ENCODE measurements at places on chromosomes 2 and 18. TPM values are rescaled to one million over a fixed set of nuclear protein-coding genes. Genes with fewer than 3 reads are reported as not detected.

DNA sequence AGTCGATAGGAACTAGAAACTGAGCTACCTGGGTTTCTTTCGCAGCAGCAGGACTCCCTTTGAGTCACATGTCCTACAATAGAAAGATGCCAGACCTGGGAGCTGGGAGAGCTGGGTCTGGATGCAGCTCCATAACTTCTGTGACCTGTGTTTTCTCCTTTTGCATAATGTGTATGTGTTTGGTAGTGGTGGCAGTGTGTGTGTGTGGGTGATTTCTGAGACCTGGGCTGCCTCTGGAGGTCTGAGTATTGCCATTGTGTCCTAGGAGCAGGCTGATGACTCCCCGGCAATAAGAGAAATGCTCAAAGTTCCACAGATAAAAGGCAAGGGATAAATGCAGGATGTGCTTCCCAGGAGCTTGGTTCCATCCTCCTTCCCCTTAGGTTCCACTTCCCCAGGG lies 6.4 kb downstream of the WNT10A start:
- no peak for DNase-seq

DNA sequence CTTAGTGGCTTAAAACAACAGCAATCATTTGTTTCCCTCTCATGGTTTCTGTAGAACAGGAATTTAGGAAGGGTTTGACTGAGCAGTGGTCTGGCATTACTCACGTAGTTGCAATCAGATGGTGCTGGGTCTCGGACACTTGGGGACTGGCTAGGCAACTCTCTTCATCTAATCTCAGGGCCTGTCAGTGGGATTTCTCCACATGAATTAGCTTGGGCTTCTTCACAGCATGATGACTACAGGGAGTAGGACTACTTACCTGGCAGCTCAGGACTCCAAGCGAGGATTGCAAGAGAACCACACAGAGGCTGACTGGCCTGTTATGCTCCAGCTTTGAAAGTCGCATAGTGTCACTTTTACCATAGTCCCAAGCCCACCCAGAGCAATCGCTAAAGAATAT lies 125.1 kb downstream of the TTC27 start:
- no peak for DNase-seq

DNA sequence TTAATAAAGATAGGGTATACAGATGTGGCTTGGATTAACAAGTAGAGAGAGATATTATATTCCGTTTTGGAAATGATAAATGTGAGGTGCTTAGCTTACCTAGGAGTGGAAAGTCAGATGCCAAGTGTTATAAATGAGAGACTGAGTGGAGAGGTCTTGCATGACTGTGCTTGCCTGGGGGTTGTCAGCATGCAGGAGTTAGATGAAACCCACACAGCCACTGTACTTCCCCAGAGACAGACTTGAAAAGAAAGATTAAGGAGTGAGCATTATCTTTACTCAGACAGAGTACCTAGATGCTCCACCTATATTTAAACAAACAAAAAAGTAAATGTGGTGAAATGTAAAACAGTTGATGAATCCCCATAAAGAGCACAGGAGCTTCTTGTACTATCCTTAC lies 482.7 kb downstream of the RIT2 start:
- DNase-seq, result no peak

DNA sequence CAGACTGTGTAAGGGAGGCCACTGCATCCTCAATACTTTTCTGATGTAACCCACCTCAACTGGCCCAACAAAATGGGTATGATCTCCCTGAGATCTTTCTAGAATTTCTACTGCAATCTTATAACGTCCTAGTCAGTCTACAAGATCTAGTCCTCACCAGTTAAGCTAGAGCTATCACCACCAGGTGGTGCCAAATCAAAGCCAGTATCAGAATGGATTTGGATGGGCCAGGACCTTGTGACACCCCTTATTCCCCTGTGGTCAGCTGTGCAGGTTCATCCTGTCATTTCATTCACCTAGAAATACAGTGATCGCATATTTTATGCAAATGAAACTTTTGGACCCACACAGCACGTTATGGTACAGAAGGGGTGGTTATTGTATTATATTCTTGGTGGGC lies 90.3 kb downstream of the OLA1 start:
- DNase-seq, result peak; percentile 69

GRCh38 chr2:38123911-38124310 lies 48.0 kb upstream of the CYP1B1 start:
- no peak for DNase-seq

DCDC2C gene
- total RNA-seq, result 0.39 TPM

Measured in adrenal gland (tissue), 19 donors.